ENCODE measurements at places on chromosomes 16 and 17.

GRCh38 chr17:82175201-82175600 lies 37.4 kb downstream of the CCDC57 start:
- no peak for DNase-seq

GRCh38 chr16:610513-611381 lies 20.0 kb upstream of the WFIKKN1 start:
- DNase-seq = peak; percentile 44

- DNase-seq = no peak
Observed at GRCh38 chr16:23837553-23838308, 1.9 kb downstream of the PRKCB start.

GRCh38 chr16:67543036-67543435 lies 14.4 kb downstream of the RIPOR1 start:
- DNase-seq = no peak

GRCh38 chr17:81032641-81033480 lies 2.1 kb upstream of the BAIAP2 start:
- DNase-seq = no peak
